GM23338 (cell line): ENCODE measurements at places on chromosomes 1 and 21. TPM values are rescaled to one million over a fixed set of nuclear protein-coding genes. Genes with fewer than 3 reads are reported as not detected.
A peak's percentile ranks its signal among the peaks of the same experiment; 100 is the strongest.

- peak; percentile 36 for DNase-seq
- H3K4me3 ChIP-seq, result peak overlapping the region; percentile 23; the same call in 1 of the 2 replicates
- H3K36me3 ChIP-seq, result no peaks in the 10 kb centered on the region
- no peak overlapping the region for H3K27ac ChIP-seq
- no peaks in the 10 kb centered on the region for H3K27me3 ChIP-seq
Measured at GRCh38 chr1:37660664-37661063, 26.0 kb upstream of the RSPO1 start.

- H3K36me3 ChIP-seq, result no peaks in the 10 kb centered on the region
- H3K4me3 ChIP-seq, result peak overlapping the region; percentile 68
- H3K27ac ChIP-seq, result no peak overlapping the region
- peaks cover 72% of the 10 kb centered on the region for H3K4me1 ChIP-seq
Measured at GRCh38 chr1:26700711-26701110, 4.9 kb downstream of the ARID1A start.

GRCh38 chr21:14284481-14284880 lies 68.5 kb downstream of the RBM11 start:
- no peak overlapping the region for H3K27ac ChIP-seq
- H3K36me3 ChIP-seq, result no peaks in the 10 kb centered on the region
- no peak for DNase-seq
- no peaks in the 10 kb centered on the region for H3K27me3 ChIP-seq

DNA sequence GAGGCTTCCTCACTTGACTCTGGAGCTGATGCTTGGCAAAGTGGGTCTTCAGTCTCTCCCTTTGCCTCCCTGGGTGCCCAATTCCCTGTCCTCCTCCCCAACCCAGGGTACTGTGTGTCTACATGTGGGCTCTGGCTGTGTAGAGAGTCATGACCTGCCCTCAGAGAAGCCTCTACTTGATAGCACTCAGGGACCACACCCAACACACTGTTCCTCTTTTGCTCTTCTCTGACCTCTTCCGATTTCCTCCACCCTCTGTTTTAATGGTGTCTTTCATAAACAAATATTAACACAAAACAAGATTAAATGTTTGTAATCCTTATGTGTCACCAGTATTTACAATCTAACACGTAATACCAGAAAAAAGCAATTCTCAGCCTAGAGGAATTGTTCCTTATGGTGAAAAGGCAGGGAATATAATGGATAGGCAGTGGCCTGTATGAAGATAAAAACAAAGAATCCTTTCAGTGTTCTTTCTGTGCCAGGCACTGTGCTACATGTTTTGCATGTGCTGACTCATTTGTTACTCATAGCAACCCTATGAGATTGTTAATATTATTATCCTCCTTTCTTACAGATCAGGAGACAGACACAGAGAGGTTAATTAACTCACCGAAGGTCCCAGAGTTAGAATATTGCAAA lies 58.2 kb downstream of the HSD3B1 start:
- H3K36me3 ChIP-seq, result no peaks in the 10 kb centered on the region
- no peaks in the 10 kb centered on the region for H3K27me3 ChIP-seq
- no peak for DNase-seq
- no peaks in the 10 kb centered on the region for H3K4me1 ChIP-seq

DNA sequence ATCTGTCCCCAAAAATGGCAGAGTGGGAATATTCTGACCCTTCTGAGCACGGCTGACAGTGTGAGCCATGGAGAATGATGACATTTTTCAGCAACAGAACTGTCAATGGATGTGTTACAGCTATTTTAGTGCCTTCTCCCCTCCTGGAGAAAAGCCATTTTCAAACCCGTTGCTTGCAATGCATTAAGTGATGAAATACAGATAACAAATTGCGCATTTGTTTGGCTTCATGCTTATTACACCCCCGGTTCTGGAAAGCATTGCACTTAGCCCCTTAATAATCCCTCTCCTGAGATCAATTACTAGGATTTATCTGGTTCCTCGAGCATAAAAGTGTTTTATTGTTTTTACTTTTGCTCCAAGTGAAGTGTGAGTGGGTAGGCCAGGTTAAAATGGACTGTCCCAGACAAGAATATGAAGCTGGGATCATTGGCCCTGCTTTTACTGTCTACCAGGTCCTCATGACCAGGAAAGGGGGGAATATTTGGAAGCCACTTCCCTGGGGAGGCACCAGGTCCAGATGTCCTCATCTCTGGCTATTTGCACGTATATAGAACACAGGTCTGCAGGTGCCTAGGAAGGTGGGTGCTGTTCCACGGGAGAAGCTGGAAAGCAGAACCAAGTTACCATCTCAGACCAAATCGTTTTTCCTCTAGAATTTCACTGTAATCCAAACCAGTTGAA lies 37.5 kb upstream of the HHAT start:
- no peaks in the 10 kb centered on the region for H3K36me3 ChIP-seq
- H3K4me3 ChIP-seq, result peak overlapping the region; percentile 79; the same call in 1 of the 2 replicates
- peaks cover 24% of the 10 kb centered on the region for H3K4me1 ChIP-seq
- H3K27ac ChIP-seq, result no peak overlapping the region
- no peak for DNase-seq
- peaks cover 31% of the 10 kb centered on the region for H3K27me3 ChIP-seq

DNA sequence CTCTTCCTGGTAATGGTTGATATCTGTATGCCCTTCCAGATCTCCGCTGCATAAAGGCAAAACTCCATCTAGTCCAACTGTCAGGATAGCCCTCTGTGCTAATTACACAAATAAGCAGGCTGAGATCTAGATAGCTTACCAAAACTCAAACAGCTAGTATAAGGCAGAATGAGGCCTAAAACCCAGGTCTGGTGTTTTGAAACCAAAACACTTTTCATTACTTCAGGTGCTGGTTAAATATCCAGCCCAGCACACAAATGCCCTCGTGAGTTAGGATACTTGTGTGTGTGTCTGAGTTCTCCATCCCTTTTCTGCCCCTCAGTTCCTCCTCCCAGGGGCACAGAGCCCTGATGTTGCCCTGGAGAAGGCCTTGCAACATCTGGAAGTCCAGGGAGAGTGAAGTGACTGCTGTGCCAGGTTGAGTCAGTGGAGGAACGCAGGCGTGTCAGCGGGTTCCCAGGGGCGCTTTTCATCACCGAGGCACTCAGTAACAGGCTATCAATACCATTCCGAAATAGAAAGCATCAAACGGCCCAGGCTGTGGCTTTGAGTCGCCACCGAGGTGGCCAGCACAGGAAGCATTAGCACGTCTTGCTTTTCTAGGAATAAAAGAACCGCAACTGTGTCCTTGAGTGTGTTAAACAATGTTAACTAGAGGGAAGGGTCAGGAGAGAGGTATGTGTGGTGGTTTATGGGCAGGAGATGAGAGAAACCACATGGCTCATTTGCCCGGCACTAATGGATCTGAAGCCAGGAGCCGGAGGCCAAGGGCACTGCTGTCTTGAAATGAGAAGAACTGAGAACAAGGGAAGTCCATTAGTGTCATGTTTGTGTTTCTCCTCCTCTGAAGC lies 90.7 kb upstream of the WLS start:
- H3K4me1 ChIP-seq, result peaks cover 15% of the 10 kb centered on the region
- DNase-seq, result no peak
- H3K27me3 ChIP-seq, result no peaks in the 10 kb centered on the region
- H3K27ac ChIP-seq, result no peak overlapping the region
- H3K4me3 ChIP-seq, result no peak overlapping the region

- H3K27me3 ChIP-seq, result no peaks in the 10 kb centered on the region
- no peaks in the 10 kb centered on the region for H3K4me1 ChIP-seq
- no peaks in the 10 kb centered on the region; the same call in 1 of the 2 replicates for H3K36me3 ChIP-seq
- no peak for DNase-seq
- no peak overlapping the region for H3K27ac ChIP-seq
Measured at GRCh38 chr21:29008367-29008766, 10.8 kb downstream of the RWDD2B start.

DNA sequence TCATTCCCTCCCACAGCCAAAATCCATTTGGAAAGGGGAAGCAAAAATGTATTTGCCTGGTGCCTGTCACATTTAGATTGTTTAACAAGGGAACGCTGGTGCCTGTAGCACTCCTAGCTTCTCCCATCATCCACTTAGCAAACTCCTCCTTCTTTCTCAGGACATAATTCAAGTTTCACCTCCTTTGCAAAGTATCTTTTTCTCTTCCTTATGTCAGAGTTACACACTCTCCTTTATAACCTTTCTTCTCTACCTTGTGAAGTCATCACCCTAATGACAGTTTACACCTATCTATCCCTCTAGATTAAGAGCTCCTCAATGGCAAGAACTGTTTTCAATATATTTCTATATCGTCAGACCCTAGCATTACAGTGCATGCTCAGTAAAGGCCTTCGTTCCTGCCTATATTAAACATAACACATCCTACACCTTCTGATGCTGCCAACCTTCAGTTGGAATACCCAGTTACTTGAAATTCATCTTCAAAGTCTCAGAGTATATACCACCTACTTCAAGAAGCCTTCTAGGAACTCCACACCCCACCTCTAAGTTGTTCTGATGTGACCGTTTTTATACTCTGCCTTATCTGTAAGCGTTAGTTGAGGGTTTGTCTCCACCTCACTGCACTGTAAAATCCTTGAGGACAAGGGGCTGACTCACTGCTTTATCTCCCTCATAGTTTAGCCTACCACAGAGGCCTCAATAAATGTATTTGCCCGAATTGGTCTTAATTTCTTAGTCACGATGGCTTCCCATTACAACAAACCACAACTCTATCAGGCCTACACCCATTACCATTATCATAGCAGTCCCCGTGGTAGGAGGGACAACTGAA lies 1.0 kb upstream of the EPS15 start:
- peaks cover 11% of the 10 kb centered on the region for H3K4me1 ChIP-seq
- no peak overlapping the region for H3K27ac ChIP-seq
- no peak overlapping the region for H3K4me3 ChIP-seq
- no peaks in the 10 kb centered on the region for H3K27me3 ChIP-seq
- H3K36me3 ChIP-seq, result no peaks in the 10 kb centered on the region
- DNase-seq, result no peak

GRCh38 chr1:110559157-110559556 lies 40.2 kb upstream of the KCNA10 start:
- no peaks in the 10 kb centered on the region for H3K36me3 ChIP-seq
- no peak overlapping the region for H3K4me3 ChIP-seq
- no peak overlapping the region for H3K27ac ChIP-seq
- peaks cover 34% of the 10 kb centered on the region for H3K27me3 ChIP-seq
- no peak for DNase-seq

GRCh38 chr1:24878775-24879742 lies 51.0 kb downstream of the RUNX3 start:
- H3K36me3 ChIP-seq, result no peaks in the 10 kb centered on the region
- no peak for DNase-seq
- no peaks in the 10 kb centered on the region for H3K27me3 ChIP-seq
- no peaks in the 10 kb centered on the region for H3K4me1 ChIP-seq

- H3K36me3 ChIP-seq, result no peaks in the 10 kb centered on the region
- DNase-seq, result no peak
- peaks cover 10% of the 10 kb centered on the region for H3K4me1 ChIP-seq
Measured at GRCh38 chr1:92487078-92487605, 417 bp upstream of the GFI1 start.

- H3K36me3 ChIP-seq, result no peaks in the 10 kb centered on the region
- H3K4me3 ChIP-seq, result no peak overlapping the region
- no peak overlapping the region for H3K27ac ChIP-seq
- no peaks in the 10 kb centered on the region for H3K27me3 ChIP-seq
- DNase-seq, result no peak
Measured at GRCh38 chr1:234755449-234755863, 145.5 kb upstream of the IRF2BP2 start.

DNA sequence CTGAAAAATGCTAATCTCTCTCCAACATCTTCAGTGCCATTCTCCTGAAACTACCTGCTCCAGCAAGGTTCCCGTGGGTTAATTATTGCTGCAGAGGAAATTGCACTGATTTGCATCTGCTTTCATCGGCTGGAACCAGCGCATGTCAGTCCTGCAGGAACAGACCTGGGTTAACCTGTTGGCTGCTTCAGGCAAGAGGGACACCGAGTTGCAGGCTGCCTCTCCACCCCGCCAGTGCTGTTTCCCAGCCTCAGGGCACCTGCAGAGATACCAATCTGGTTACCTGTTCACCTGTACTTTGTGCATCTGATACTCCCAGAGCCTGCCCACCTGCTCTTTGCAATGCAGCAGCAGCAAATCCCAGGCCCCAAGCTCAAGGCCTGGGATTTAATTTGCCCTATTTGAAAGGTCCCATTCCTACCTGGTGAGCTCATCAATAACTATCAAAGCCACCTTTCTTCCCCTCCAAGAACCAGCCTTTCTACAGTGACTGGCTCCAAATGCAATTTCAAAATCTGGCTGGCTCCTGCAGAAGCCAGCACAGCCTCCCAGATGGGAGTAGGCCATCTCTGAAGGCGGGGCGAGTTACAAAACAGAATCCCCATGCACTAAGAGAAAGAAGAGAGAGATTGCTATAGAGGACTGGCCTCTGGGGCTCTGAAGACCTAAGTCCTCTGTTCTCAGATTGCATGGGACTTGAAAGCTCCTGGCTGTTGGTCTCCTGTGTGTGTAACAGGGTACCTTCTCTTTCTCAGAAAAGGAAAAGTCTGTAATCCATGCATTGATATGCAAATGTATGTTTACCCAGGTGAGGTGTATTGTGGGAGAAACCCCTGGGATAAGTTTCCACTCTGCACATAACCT lies 67.8 kb downstream of the TOMM20 start:
- DNase-seq, result peak; percentile 55
- H3K36me3 ChIP-seq, result no peaks in the 10 kb centered on the region
- H3K4me1 ChIP-seq, result peaks cover 23% of the 10 kb centered on the region
- no peaks in the 10 kb centered on the region for H3K27me3 ChIP-seq
- no peak overlapping the region for H3K4me3 ChIP-seq

Gene OR2T29
- polyA plus RNA-seq, result not detected in 2 replicates

GRCh38 chr1:215113776-215114153 lies 31.2 kb downstream of the KCNK2 start:
- no peaks in the 10 kb centered on the region for H3K27me3 ChIP-seq
- no peak overlapping the region for H3K27ac ChIP-seq
- H3K36me3 ChIP-seq, result no peaks in the 10 kb centered on the region
- no peak for DNase-seq
